GM23338 (cell line): ENCODE measurements at places on chromosomes 6 and 20. TPM values are rescaled to one million over a fixed set of nuclear protein-coding genes. Genes with fewer than 3 reads are reported as not detected.

- no peak for DNase-seq
Observed at GRCh38 chr6:124928851-124929250, 33.4 kb upstream of the RNF217 start.

MMP24 gene
- polyA plus RNA-seq: 1.8 and 2.0 TPM in 2 replicates

GRCh38 chr6:44645276-44645675, 257.8 kb downstream of the CDC5L start:
- DNase-seq: peak; percentile 56

DNA sequence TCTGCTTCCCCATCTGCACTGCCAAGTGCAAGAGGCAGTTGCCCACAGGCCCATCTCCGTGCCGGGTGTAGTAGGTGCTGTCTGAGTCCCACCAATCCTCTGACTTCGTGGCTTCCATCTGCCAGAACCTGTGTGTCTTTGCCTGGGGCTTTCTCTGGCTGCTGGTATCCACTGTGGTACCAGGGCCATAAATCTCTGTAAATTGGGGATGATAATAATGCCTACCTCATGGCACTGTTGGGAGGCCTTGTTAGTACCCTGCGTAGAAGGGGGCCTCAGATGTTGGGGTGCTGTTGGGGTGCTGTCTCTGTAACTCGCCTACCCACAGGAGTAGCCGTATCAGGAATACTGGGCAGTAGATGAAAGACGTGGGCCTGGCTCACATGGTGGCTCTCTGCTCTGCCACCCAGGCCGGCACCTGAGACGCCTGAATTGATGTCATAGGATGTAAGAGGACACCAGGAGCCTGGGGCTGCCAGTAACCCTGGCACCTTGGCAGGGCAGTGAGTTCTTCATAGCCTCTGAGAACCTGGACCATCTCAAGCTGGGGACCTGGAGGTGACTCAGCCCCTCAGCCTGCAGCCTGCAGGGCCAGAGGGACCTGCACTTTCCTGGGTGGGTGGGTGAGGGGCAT, 94.1 kb upstream of the RNF24 start:
- DNase-seq: no peak

DNA sequence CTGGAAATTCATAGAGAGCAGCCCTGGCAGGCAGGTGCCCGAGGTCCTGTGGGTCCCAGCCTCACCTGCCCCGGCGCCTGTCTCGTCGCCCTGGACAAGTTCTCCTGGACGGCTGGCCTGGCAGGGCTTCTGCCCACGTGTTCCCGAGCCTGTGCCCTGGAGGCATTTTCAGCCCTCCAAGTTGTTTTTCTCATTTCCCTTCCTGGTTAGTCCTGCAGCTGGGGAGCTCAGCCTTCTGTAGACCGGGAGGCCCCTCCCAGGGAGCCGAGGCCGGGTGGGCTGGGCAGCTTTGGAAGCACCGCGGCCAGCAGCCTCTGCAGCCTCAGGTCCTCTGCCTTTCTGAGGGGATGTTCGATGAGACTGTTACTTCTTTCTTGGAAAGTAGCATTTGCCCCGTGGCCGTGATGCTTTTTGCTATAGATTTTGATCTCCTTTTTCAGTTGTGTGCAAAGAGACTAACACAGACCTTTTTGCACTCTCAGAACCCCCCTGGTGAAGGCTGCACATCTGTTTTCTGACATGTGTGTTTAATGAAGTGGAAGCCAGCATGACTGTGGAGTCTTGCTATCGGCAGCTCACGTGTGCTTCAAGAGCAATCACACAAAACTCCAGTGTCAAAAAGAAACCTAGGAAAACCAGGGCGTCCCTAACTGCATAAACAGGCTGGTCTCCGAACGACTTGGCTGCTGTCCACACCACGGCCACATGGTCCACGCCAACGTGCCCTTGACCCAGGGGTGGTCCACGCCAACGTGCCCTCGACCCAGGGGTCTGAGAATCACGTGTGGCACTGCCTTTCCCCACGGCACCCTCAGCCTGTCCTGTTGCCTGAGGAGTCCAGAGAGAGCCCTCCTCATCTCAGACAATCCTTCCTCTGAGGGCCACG, 207.5 kb downstream of the SMOC2 start:
- no peak for DNase-seq

KIAA1755 gene
- not detected in 2 replicates for polyA plus RNA-seq

DNA sequence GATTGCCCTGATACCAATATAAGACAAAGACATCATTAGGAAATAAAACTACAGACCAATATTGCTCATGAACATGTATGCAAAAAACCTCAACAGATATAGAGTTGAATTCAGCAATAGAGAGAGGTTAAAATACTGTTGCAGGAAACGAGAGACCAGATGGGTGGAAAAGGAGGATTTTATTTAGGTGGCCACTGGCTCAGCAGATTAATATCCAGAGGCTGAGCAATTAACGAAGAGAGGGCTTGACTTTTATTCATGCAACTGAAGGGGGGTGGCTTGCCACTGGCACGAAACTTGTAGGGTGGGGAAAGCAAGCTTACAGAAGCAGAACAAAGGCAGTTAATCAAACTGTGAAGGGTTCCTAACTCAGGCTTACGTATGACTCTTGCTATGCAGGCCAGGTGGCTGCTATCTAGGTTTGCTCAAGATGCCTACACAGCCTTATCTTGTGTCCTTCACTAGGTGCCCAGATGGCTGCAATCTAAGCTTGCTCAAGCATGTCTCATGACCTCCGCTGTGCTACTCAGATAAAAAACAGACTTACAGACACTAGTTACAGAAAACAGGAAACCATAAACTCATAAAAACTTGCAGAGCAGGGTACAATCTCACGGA, 126.4 kb downstream of the MMUT start:
- DNase-seq: peak; percentile 9

GRCh38 chr20:59448196-59448595, 147.8 kb downstream of the EDN3 start:
- no peak for DNase-seq

GRCh38 chr6:1569377-1569776, 40.3 kb upstream of the FOXC1 start:
- DNase-seq: no peak

SPINT4 gene
- polyA plus RNA-seq: not detected in 2 replicates

DNA sequence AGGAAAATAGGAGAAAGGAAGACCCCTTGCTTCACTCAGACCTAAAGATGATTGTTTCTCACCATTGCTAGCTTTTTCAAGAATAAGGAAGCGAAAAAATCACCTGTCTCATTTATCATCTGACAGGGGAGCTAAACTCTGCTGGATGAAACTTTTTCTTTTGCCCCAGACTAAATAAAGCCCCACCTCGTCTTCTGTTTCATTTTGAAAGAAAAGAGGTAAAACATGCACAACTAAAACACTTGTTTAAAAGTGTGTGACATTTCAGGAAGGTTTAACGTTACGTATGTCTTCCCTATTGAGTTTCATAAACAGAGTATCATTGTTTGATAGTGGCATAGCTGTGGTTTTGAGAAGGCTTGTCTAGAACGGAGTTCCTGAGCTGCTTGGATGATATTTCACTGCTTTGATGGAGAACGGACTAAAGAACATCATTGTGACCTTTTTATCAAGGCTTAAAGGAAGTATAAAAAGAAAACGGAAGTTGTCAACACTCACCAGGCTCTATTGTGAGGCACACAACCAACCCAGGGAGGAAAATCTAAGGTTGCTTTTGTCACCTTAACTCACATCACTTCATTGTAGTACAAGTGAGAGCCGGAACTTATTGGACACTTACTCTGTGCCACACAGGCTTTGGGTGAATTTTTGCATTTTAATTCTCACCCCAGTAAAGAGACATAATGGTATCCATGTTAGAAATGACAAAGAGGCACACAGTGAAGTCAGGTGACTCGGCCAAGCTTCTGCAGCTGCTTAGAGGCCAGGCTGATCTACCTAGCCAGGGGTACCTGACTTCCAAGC, 29.5 kb downstream of the TSHZ2 start:
- DNase-seq: no peak

- DNase-seq: no peak
Observed at GRCh38 chr20:61405007-61405406, 152.9 kb downstream of the CDH4 start.

DNA sequence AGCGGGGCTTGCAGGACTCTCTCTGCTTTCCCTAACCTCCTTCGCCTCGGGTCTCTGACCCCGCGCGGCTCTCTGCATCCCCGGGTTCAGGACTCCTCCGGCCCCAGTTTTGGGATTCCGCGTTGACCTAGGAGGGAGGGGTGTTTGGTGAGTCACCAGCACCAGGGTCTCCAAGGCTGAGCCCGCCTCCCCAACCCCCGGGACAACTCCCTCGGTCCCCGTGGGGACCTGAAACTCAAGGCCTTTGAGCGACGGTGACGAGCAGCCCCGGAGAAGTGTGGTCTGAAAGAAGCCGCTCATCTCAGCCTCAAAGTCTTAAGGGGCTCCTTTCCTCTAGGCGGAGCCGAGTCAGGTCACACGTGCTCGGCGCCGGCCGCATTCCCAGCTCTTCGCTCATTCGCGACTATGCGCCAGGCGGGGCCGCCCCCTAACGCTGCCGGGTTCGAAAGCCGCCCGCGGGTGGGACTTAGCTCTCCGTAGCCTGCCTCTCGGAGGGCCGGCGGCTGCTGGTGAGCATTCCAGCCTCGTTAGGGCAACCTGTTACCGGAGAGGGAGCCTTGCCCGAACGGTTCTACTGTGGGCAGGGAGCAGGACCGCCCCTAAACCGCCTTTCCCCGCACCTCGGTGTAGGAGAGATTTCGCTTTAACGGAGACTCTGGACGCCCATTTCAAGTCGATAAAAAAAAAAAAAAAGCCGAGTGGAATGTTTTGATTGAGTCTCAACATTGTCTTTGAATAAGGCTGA, 3.0 kb upstream of the PRDM13 start:
- DNase-seq: peak; percentile 89

ROS1 gene
- not detected in 2 replicates for polyA plus RNA-seq

HCRTR2 gene
- polyA plus RNA-seq: 0.12 and 0.15 TPM in 2 replicates

BYSL gene
- polyA plus RNA-seq: 30.3 and 35.3 TPM in 2 replicates

DNA sequence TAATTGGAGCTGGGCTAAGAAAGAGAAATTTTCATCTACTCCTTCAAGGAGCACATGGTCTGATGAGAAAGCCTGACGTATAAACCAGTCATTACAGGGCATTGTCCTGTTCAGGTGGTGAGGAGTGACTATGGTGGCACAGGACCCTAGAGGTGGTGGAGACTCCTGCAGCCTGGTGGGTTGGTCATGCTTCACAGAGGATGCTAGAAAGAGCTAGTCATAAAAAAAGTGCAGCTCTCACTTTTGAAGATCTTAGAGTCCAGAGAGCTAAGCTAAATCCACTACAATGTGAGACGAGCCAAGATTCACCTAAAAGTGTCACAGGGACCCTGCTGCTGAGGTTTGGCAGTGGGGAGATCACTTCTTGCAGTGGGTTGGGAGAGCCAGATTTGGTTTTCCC, 9.8 kb upstream of the ZNF831 start:
- DNase-seq: no peak

- DNase-seq: no peak
Observed at GRCh38 chr6:105786890-105787655, 299.1 kb upstream of the PRDM1 start.
